B cell (primary cell): ENCODE measurements at places on chromosomes 4 and X. TPM values are rescaled to one million over a fixed set of nuclear protein-coding genes. Genes with fewer than 3 reads are reported as not detected.

Gene EDA
- 0.04 and 0.10 TPM in 2 replicates for polyA plus RNA-seq

Gene RPL34
- polyA plus RNA-seq = 3,509 and 4,160 TPM in 2 replicates

- no peaks in the 10 kb centered on the region for H3K36me3 ChIP-seq
- H3K4me1 ChIP-seq = no peaks in the 10 kb centered on the region
- H3K4me3 ChIP-seq = no peak overlapping the region
- no peak overlapping the region for H3K27ac ChIP-seq
- H3K27me3 ChIP-seq = no peaks in the 10 kb centered on the region
- DNase-seq = no peak
These were observed 447.5 kb upstream of the PITX2 start for GRCh38 chr4:111070390-111070789.

Gene GC
- not detected in 2 replicates for polyA plus RNA-seq

GRCh38 chr4:88734403-88734949 is 36.8 kb upstream of the NAP1L5 start:
- H3K4me3 ChIP-seq = no peak overlapping the region
- peaks cover 16% of the 10 kb centered on the region for H3K4me1 ChIP-seq
- DNase-seq = no peak
- H3K36me3 ChIP-seq = no peaks in the 10 kb centered on the region

- H3K27ac ChIP-seq = no peak overlapping the region
- no peaks in the 10 kb centered on the region for H3K4me1 ChIP-seq
- H3K36me3 ChIP-seq = peaks cover 4% of the 10 kb centered on the region
- H3K27me3 ChIP-seq = no peaks in the 10 kb centered on the region
- no peak for DNase-seq
- H3K4me3 ChIP-seq = no peak overlapping the region
These were observed 25.7 kb downstream of the LAS1L start for GRCh38 chrX:65508851-65509250.
